Foreskin melanocyte (primary cell): ENCODE measurements at places on chromosomes 1 and 21.

DNA sequence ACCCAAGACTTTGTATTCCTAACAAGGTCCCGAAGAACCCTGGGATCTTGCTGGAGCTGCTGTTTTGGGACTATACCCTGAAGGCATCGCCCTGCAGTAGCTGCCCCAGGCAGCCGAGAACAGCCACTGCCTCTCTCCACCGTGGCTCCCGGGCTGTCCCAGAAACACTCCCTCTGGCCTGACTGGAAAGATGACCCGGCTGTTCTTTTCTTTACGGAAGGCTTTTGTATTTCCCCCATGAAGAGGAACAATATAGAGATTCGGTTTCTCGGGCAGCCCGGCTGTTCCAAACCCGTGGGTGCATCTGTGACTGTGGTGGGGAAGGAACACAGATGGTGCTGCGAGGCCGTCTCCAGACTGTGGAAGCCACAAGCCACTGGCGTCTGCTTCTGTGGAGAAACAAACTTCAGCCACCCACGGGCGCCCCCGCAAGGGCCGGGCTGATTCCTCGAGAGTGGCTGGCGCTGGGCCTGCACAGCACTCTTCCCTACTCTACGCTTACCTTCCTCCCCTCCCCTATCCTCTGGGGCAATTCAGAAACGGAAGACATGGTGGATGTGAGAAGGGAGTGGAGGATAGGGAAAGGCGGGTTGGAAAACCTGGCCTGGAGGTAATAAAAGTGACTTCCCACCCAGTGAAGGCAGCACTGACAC is 33.7 kb upstream of the VASH2 start:
- peak; percentile 17 for DNase-seq

GRCh38 chr1:72433591-72433990 is 151.3 kb upstream of the NEGR1 start:
- no peak for DNase-seq

DNA sequence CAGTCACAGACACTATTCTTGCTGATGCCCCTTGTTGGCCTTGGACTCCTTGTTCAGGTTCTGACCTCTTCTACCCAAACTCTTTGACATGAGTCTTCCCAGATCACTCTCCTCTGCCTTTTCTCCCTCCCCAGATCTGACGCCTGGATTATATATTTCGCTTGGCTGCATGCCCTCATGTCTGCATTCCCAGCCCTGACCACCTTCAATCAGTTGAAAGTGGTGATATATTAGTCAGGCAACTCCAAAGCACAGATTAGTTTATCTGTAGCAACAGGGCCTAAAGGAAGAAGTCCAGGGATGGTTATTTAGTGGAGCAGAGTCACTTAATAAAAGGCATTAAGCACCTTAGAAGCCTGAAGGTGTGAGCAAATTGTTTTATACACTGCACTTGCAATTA is 110.0 kb upstream of the GUCA2B start:
- DNase-seq, result no peak

GRCh38 chr21:36250423-36251075 is 69.4 kb upstream of the MORC3 start:
- no peak for DNase-seq

GRCh38 chr1:232873412-232873811 is 68.2 kb downstream of the MAP10 start:
- DNase-seq, result no peak

- DNase-seq, result no peak
Measured at GRCh38 chr1:184416946-184417345, 30.1 kb downstream of the C1orf21 start.

- no peak for DNase-seq
Measured at GRCh38 chr1:38418195-38419030, 371.8 kb upstream of the POU3F1 start.

DNA sequence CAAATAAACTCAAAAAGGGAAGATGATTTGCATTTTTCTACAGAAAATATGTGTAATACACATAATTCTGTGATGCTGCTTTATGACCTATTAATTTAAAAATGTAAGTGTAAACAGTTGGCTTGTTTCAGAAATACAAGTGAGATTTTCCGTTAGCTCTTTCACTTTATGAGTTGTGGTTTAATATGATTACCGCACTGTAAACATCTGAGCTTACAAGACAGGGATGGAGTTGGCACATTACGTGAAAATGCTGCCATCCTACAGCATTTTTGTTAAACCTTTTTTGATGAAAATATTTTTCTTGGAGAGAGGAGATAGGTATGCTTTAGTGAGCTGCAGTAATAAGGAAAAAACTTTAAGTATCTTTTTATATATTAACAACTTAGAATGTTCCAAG is 426.8 kb upstream of the ADAMTS5 start:
- DNase-seq, result no peak

- no peak for DNase-seq
Measured at GRCh38 chr1:37893673-37894072, 34.3 kb upstream of the MTF1 start.

- no peak for DNase-seq
Measured at GRCh38 chr1:86887479-86888162, 26.3 kb downstream of the SELENOF start.

- no peak for DNase-seq
Measured at GRCh38 chr1:223462047-223462630, 68.9 kb downstream of the CCDC185 start.

- DNase-seq, result no peak
Measured at GRCh38 chr1:47912756-47913155, 84.4 kb downstream of the TRABD2B start.

DNA sequence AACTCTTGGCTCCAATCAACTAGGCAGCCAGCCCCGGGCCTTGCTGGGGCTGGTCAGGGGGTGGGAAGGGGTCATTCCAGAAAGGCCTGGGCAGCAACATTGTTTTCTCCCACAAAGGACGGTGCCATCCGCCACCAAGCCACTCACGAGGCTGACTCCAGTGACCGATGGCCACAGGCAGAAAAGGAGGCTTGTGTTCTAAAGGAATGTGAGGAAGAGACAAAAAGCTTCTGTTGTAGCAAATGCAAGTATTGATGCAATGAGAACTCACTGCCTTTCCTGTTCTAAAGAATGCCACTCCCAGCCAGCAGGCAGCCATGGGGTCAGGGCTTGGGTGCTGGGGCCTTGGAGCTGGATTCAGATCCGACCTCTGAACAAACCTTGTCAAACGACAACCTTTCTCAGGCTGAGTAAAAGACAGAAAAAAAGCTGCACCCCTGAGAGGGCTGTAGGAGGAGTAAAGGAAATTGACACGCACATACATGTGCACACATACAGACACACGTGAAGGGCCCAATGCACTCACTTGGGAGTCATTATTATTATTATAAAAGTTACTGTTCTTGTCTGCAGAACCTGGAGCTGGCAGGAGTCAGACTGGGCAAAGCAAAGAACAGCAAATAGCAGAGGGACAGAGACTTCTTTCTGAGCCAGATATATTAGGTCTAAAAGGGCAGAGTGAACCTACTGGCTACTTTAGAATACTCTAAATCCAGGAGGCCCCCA is 13.9 kb upstream of the PRMT2 start:
- peak; percentile 98 for DNase-seq

DNA sequence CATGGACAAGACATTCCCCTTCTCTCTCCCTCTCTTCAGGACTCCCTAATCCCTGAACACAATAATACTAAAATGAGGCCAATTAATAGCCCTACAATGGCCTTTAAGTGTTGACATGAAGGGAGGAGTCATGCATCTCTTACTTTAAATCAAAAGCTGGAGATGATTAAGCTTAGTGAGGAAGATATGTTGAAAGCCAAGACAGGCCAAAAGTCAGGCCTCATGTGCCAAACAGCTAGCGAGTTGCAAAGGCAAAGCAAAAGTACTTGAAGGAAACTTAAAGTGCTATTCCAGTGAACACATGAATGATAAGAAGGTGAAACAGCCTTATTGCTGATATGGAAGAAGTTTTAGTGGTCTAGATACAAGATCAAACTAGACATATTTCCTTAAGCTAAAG is 49.5 kb upstream of the CD46 start:
- DNase-seq, result no peak

DNA sequence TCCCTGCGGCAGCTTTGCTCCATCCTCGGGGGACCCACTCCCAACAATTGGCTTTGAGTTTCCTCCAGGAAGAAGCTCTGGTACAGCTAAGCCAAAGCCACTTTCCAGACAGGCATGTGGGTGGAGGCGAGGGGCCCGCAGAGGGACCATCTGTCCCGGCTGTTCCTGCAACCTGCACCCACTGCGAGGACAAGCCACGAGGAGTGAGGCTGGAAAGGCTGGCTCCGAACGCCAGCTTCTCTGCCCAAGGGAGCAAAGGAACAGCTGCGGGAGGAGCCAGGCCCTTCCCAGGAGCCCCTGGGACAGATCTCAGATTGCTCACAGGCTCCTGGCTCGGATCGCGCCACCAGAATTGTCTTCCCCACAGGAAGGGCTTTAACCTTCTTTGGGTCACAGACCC is 28.3 kb upstream of the PEF1 start:
- no peak for DNase-seq

DNA sequence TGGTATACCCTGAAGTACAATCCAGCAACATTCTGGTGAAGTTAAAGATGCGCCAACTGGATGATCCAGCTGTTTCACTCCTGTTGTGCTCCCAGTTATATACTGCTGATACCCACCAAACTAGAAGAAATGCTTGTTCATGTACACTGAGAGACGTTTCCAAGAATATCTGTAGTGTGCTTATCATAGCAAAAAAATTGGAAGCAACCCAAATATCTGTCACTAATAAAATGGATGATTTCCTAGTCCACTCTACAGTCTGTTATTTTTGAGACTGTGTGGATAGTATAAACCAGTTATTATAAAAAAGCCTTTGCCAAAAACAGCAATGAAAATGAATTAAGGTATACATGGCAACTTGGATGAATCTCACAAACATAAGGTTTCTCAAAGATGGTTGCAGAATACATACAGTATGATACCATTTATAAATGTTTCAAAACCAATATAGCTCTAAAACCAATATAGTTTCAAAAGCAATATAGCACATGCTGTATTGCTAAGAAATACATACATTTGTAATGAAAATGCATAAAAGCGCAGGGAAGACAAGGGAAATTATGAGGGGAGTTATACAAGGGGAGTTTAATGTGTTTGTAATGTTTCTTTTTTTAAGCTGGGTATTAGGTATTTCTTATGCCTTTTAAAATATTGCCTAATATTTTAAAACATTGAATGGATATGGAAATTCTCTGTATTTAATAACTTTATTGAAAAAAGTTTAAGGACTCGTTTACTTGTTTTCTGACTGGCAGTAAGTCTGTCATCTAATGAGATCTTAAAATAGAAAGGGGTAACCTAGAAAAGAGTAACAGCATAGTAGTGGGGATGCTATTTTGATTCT is 36.5 kb downstream of the GPSM2 start:
- DNase-seq, result no peak
